ENCODE measurements at places on chromosomes 4 and X.

- no peak for DNase-seq
Measured at GRCh38 chr4:82710197-82710929, 88.2 kb downstream of the SCD5 start.

GRCh38 chr4:127781300-127782024, 660 bp upstream of the HSPA4L start:
- DNase-seq: no peak

GRCh38 chr4:145231906-145232700, 51.7 kb upstream of the OTUD4 start:
- DNase-seq: no peak

DNA sequence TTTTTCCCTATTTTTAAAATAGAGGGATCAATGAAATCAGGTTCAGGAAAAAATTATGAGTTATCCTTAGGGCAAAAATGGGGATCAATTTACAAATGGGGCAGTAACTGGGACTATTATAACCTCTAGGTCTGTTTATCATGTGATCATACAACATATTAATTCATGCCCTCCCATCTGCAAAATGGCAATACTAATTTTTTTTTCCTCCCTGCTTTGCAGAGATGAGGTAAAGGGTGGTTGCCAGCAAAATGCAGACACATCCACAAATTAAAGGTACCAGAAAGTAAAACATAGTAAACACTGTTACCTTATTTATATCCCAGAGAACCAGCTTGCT, 467 bp downstream of the HSD17B11 start:
- peak; percentile 18 for DNase-seq

DNA sequence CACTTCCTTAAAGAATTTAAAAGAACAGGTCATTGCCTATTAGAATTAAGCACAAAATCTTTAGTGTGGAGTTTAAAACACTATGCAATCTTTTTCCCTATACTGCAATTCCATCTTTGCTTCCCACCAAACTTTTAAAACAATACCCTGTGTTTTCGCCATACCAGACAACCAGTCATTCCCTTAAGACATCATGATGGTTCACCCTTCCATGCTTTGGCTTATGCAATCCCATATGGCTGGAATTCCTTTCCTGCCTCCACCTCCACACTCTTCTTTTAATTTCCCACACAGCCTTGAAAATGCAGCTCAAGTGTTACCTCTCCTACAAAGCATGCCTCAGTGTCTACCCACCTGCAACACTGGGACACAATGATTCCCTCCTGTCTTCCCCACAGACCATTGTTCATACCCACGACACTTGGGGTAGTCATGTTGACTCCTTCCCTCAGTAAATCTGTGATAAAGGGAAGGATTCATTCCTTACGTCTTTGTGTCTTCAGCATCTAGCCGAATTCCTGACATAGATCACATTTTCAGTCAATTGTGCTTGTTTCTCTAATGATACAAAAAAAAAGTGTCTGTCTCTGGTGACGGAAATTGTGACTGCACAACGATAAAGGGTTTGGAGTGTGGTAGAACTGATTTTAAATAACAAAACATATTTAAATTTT, 166.3 kb downstream of the FNIP2 start:
- no peak for DNase-seq

DNA sequence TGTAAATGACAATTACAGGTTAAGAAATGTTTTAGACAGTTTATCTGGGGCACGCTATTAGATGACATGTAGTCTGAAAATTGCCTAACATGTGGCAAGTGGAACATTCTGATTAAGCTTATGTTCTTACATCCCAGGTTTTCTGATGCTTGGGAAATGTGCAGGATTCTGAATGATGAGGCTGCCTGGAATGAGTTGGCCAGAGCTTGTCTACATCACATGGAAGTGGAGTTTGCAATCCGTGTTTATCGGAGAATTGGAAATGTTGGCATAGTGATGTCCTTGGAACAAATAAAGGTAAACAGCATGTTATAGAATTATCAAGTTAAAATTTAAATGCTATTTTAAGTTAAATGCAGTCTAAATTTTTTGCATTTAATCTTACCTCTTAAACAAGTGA, 49.3 kb downstream of the WDR19 start:
- no peak for DNase-seq

- DNase-seq: no peak
Measured at GRCh38 chrX:84216406-84216805, 28.4 kb upstream of the RPS6KA6 start.

DNA sequence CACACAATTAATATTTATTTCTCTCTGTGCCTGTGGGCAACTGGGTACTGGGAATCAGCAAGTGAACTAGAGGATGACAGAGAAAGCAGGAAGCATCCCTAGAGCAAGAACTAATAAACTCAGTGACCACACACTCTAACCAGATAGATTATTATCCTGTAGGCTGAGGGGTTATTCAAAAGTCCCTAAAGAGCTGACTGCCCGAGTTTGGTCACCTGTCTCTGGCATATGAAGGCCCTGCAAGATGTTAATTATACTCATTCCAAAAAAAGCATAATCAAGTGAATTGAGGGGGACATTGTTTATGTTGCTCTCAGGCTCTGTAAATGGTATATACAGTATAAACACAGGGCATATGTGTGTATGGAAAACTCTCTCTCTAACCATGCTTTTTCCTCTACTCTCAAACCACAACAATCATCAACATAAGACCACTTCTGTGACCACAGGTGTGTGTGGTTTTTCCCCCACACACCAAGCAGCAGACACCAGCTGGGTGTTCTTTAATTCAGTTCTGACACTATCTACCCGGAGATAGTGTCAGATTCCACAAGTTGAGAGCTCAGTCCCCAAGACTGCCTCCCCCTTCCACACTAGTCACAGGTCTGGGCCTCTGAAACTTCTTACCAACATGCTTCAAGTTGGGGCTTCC, 6.2 kb upstream of the HPSE start:
- no peak for DNase-seq

DNA sequence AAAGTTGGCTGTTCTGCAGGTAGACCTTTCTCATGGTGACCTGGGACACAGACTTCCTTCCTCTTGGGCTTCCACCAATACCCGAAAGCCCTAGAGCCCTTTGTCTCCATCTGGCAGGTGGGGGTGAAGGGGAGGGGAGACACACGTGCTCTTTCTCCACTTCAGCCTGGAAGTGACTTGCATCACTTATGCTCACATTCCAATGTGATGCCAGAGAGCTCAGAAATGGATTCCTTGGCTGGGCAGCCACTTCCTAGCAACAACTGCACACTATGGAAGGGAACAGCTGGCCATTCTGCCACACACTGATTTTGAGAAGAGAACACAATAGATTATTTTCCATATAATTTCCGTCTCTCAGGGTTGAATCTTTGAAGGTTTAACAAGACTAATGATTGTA, 36.3 kb downstream of the C4orf51 start:
- no peak for DNase-seq

DNA sequence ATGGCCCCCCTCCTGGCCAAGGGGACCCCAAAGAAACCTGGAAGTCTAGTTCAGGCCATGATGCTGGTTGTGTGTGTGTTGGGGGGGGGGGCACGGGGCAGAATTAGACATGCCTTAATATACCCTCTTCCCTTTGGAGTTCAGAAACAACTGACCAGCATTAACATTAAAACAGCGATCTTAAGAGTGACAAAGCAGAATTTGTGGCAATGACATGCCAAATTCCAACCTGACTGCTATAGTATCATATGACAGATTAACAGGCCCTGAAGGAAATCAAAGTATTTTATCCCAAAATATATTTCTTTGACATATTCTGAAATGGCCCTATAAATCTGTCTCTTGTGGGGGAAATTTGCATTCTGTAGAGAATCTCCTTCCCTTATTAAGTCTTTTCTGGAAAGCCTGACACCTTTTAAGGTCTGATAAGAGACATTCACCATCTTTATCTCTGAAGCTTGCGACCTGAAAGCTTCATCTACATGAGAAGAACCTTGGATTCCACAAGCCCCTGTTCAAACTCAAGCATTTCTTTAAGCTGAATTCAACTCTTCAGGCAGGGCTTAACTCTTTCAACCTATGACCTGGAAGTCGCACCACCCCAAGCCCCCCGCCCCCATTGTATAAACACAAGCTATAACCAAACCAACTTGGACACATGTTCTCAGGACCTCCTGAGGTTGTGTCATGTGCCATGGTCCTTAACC, 40.2 kb downstream of the ABCB7 start:
- no peak for DNase-seq

- DNase-seq: no peak
Measured at GRCh38 chr4:71029504-71029903, 36.1 kb downstream of the DCK start.

- DNase-seq: no peak
Measured at GRCh38 chrX:66163849-66164411, at the start of gene HEPH. Gene HEPH (plus strand): TSS chrX:66164247. CDS start chrX:66170571, 6,324 bp downstream.

All from A549 (cell line).